ENCODE measurements at places on chromosomes 7 and 10.

- DNase-seq = no peak
Observed at GRCh38 chr10:125475815-125476214, 207.1 kb downstream of the TEX36 start.

- no peak for DNase-seq
Observed at GRCh38 chr7:41795276-41795833, 92.5 kb upstream of the INHBA start.

DNA sequence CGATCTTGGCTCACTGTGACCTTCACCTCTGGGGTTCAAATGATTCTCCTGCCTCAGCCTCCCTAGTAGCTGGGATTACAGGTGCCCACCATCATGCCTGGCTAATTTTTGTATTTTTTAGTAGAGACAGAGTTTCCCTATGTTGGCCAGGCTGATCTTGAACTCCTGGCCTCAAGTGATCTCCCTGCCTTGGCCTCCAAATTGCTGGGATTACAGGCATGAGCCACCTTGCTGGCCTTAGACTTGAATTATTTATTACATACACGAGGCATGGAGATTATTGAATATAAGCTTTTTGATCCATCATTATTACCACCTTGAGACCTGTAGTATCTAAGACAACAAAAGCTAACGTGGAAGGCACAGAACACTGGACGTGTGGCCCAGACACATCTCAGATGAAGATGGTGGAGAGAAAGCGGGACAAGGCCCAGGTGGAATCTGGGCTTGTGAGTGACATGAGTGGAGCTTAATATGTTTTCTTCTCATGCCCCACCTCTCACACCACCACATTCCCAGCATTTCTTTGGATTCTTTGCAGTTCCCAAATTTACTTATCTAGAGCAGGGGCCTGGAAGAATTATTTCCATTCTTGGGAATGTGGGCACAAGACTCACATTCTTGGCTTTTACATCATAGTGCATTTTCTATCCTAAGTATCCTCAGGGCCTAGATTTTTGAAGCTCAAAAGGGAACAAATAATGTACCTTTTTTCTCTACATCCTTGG is 76.6 kb downstream of the SUGCT start:
- no peak for DNase-seq

DNA sequence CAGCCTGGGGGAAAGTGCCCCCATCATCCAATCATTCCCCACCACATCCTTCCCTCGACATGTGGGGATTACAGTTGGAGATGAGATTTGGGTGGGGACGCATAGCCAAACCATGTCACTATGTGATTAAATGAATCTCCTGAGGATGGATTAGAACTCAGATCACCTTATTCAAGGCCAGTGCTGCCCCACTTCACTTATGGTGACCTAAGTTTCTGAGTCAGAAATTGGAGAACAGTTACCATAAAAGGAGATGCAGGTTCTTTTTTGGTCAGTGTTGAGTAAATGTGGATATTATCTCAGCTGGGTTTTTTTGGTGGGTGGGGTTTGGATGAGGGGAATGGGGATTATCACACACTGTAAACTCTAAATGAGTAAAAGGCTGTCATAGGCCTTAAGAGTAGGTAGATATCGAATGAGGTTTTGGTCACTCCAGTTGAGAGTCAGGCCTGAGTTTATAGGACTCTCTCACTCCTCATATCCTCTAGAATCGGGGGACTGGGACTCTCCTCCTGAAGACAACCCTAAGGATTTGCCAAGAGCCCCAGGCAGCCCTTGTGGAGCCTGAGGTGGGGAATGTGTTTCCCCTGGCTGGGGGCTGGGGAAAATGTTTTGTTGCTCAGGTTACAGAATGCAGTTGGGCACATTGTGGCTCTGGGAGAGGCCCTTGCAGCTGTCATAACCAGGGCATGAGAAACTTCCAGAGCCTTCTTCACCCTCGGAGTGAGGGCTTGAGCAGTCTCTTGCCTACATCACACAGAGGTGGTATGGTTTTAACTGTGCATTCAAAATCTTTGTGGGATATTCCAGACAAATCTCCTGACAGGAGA is 213.0 kb downstream of the BAMBI start:
- DNase-seq = no peak

DNA sequence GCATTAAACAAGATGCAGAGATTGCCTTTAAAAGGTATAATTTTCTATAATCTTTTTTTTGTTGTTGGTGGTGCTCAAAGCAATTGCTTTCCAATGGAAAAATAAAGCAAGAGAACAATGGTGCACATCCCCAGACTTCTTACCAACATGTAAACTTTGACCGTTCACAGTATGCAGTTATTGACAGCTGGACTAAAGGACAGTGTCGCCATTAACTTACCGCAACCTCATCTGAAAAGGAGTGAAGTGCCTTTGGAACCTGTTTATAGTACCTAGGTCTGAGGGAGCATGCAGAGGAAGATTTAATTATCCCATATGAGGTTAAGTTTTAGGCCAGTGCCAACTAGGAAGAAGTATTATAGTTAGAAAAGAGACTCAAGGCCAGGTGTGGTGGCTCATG is 654.5 kb downstream of the PARD3 start:
- DNase-seq = no peak

DNA sequence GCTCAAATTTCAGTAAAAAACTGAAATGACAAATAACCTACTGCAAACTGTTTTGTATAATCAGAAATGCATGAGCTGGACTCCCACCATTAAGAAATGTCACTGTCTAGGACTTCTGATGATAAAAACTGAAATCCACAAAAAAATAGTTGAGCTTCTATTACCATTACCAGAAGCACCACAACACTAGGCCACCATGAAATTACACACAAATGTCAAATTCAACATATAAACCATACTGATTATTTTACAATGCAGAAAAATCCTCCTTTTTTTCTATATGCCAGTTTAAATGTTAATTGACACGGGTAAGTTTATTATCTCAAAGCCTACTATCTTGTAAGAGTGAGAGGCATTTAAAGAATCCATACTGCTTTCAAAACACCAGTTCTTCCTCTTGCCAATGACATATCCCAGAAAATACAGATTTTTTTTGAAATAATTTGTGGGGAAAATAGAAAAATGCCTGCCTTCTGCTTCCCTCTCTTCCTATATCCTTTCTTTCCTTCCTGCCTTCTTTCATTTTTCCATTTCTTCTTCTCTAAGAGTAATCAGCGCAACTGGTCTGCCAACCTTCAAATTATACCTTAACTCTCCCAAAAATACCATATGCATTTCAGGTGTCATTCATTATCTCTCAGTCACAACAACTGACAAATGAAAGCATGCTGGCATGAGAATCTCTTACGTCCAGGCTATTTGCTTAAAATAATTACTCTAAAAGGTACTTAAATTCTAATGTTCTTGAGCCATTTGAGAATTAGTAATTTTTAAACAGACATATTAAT is 12.3 kb downstream of the PDK4 start:
- DNase-seq = no peak
